ENCODE measurements at places on chromosomes 4 and X.

DNA sequence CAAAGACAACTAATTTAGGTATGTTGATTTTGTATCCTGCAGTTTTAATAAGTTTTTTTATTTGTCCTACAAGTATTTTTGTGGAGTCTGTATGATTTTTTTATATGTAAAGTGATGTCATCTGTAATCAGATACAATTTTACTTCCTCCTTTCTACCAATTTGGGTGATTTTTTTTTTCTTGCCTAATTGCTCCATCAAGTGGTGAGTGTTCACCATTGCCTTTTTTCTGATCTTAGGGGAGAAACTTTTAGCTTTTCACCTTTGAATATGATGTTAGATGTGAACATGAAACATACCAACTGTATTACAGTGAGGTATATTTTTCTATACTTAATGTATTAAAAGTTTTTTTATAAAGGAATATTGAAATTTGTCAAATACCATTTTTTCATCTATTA is 362.3 kb downstream of the PABPC4L start:
- DNase-seq, result no peak

DNA sequence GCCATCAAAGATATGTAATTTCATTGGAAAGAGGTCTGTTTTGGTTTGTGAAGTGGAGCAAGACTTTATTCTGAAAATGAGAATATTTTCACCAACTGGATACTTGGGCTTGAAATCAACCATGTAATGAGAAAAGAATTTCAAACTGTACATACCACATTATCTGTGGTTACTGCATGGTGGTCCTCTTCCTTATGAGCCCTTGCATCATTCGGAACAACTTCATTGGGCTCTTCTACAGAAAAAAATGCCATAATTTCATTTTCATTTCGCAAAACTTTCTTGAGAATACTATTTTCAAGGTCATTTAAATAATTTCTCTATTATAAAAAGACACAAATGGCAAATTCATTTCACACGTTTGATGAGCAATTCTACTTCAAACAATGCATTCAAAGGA is 148.6 kb upstream of the RPS6KA6 start:
- no peak for DNase-seq

DNA sequence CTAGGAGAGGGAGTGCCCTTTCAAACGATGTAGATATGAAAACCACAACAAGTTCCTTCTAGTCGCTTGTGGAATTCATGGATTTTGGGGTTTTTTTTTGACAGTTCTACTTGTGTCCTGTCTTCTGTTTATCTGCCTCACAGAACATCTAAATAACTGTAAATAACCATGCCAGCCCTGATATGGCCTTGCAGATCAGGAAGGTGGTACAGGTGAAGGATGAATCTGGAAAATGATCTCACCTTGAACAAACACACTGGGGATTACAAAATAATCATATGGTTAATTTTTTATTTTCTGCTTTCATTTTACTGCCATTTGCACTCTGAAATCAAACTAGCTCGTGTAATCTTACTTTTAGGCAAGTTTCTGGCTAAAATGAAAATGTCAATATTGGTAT is 37.2 kb downstream of the GPR82 start:
- DNase-seq, result no peak

- DNase-seq, result no peak
Observed at GRCh38 chr4:14958436-14958835, 43.8 kb upstream of the CPEB2 start.

- no peak for DNase-seq
Observed at GRCh38 chr4:134702374-134702773, 500.8 kb upstream of the PABPC4L start.

DNA sequence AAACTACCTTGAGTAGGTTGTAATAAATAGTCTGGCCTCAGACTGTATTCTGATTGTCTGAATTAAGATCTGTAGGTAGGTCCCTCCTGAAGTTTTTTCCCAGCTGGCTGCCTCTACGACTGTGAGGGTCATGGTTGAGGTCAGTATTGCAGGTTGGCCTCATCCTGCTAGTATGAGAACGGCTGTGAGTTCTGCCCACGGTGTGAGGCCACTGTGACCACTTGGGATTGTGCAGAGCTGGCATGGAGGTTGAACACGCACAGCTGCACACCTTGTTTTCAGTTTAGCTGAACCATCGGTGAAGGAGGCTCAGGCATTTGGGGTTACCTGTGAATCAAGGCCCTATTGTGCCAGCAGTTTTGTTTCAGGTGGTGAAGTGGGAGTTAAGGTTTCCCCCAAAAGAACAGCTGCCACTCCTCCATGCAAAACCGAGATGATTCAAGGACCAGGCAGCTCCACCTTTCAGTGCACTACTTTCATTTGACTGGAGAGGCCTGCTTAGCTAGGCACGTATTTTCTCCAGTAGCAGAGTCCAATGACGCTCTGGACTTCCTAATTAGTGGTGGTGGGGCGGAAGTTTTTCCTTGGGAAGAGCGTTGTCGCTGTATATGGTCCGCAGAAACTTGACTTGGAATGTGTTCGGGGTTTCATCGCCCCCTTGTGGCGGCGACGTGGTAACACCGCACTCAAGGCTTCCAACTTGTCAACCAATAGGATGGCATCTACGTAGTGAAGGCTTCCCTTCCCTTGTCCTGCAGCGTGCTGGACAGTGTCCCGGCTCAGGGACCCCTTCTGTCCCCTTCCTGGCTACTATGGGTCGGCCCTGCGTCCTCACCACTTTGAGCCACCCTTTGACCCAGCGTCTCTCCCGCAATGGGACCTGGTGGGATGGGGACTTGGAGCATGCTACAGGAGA is 13.8 kb downstream of the CMC4 start:
- peak; percentile 69 for DNase-seq

DNA sequence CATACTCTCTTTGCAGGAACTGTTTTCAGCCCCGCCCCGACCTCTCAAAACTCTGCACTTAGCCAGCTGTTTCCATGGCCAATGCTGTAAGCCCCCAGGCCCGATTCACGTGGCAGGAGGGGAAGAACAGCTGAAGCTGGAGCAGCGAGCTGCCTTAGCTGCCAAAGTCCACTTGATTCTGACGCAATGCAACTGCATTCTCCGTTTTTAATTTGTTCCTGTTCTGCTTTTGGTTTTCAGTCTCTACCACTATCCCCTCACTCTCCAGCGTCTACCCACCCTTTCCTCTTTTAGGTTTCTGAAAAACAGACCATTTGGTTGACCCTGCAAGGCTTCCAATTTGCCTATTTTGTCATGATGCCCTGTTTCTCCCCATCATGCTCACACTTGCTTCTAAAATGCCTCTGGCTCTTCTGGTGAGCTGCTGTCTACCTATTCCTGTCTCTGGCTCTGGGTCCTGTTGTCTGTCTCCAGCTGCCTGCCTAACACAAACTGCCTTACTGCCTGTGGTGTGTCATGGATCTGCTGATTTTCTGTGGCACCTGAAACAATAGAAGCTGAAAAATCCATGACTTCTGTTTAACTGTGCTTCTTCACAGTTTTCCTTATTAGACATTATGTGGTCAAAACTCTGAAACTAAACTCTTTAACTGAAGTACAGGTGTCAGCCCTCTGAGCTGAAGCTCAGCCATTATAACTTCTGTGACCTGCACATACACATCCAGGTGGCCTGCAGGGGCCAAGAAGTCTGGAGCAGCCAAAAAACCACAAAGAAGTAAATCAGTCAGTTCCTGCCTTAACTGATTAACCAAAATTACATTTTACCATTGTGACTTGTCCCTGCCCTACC is 160.5 kb upstream of the AGTR2 start:
- DNase-seq, result peak; percentile 3

DNA sequence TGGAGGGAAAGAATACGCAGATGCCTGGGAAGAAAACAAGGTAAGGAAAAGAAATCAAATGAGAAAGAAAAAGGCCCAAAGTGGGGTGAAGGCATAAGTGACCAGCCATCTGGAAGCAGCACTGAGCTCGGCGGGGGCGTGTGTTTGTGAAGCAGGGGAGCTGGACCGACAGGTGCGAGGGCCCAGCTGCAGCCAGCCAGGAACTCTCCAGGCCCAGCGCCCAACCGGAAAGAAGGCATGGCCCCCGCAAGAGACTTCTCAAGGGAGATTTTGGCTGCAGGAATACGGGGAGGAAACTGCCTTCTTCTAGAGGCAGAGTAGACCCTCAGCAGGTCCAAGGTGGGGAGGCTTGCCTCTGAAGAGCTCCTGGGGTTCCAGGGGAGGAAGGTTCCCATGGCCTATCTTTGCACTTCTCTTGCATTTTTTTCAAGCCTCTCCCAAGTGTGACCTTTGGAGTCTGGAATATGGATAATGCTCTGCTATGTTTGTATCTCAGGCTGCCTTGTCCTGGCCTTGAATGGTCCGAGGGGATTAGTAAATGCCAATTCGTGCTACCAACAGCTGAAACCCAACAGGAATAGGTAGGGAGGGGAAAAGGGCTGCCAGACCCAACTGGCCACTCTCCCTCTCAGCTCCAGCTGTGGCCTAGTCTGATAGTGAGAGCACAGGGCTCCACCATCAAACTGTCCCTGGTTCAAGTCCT is 10.8 kb upstream of the CITED1 start:
- DNase-seq, result no peak

DNA sequence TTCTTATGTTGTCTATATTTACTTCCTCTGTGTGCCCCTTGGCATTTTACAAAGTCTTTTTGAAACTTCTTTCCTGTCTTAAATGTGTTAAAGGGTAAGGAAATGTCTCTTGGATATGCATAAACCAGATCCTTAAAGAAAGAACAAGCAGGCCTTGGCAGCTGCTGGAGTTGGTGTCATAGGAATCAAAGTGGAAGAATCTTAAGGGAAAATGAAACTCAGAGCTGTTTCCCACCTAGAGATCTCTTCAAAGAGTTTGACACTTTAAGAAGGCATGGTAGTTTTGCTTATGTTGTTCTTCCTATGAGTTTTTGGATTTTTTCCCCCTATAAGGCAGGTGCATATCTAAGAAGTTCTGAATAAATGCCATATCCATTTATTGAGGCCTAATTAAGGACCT is 37.0 kb upstream of the CWH43 start:
- DNase-seq, result no peak

DNA sequence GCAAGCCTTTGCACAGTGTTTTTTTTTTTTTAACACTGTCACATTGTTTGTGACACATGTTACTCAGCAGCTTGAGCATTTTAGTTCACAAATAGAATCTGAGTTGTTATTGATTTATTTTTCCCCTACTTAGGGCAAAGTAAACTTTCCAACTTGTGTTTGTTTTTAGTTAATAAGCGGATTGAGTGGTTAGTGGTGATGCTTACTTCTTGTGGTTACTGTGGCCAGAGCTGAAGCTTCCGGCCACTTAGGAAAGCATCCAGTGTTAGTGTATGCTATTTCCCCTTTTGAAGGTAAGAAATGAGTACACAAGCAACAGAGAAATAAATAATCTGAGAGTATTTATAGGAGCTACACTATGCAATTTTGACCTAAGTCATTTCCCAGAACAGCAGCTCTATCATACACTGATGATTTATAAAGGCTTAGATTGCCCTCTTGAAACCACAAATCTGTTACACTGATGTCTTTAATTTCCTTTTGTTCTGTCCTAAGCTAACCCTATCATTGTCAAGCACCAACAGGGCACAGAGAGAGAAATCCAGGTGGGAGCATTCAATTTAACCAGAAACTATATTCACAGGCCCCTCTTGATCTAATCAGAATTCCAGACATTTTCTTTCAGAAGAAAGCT is 2464.6 kb downstream of the PCDH7 start:
- no peak for DNase-seq

- no peak for DNase-seq
Observed at GRCh38 chr4:64911846-64912245, 502.6 kb upstream of the TECRL start.

GRCh38 chr4:152686452-152687013 is 6.7 kb upstream of the TMEM154 start:
- no peak for DNase-seq

DNA sequence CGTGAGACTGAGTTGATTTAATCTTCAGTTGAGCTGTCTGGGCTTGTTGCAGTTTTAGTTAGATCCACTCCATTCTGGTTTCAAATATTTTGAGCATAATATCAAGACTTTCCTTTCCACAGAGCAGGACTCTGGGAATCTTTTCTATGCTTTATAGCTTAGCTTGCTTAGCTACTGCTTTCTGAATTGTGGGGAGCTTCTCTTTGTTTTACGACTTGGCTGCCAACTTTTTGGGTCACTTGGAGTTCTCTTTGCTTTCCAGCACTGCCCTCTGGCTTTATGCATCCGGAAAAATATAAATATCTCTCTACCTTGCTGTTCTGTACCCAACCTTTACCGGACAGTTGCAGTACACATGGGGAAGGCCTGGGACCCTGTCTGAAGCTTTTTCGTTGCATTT is 292.1 kb downstream of the STIM2 start:
- DNase-seq, result no peak

DNA sequence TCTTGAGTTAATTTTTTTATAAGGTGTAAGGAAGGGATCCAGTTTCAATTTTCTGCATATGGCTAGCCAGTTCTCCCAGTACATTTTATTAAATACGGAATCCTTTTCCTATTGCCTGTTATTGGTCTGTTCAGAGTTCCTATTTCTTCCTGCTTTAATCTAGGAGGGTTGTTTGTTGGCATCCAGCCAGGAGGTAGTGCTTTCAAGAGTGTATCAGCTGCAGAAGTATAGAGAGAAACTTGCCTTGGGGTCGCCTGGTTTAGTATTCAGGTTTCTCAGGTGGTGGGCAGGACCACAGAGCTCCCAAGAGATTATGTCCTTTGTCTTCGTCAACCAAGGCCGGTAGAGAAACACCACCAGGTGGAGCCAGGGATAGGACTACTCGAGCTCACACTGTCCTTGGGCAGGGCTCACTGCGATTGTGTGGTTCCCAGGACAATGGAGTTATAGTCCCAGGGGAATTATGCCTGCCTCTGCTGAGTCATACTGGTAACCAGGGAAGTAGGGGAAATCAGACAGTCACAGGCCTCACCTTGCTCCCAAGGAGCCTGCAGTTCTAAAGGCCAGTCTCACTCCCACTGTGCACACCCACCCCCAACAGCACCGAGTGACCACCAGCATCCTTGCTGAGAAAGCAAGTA is 168.1 kb downstream of the VSIG4 start:
- DNase-seq, result peak; percentile 73

DNA sequence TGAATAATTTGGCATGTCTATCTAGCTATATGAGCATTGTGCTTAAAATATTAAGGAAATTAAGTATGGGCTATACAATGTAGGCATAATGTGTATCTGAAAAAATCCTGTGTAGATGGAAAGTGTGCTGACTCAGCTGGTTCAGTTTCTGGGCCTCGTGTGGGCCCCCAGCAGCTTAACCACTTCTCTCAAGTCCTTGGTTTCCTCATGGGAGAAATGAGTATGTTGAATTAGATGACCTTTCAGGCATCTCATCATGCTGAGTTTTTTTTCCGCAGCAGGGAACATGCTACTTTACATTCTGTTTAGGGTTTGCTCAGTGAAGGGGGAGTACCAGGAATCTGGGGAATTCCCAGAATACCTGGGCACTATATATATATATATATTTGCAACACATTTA is 30.5 kb downstream of the RHOH start:
- DNase-seq, result no peak

DNA sequence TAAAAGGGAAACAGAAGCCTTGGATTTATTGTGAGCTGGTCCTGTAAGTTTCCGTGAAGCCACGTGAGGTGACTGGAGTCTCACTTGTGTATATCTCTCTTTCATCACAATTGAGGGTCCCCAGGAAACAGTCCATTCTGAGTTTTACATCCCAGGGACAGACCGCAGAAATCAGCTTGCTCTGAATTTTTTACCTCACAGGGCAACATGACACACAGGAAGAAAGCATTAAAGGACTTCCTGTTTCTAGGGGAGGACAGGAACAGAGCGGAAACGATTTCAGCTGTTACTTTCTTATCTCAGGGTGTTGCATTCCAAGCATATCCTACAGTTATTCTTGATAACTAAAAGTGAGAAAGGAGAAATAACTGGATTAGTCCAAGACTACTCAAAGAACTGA is 553.5 kb downstream of the TRAM1L1 start:
- DNase-seq, result no peak

GRCh38 chr4:164892018-164892417 is 15.0 kb downstream of the APELA start:
- DNase-seq, result no peak

- no peak for DNase-seq
Observed at GRCh38 chr4:81634766-81635549, 163.3 kb upstream of the RASGEF1B start.
